ENCODE measurements at places on chromosomes 2 and 18.

DNA sequence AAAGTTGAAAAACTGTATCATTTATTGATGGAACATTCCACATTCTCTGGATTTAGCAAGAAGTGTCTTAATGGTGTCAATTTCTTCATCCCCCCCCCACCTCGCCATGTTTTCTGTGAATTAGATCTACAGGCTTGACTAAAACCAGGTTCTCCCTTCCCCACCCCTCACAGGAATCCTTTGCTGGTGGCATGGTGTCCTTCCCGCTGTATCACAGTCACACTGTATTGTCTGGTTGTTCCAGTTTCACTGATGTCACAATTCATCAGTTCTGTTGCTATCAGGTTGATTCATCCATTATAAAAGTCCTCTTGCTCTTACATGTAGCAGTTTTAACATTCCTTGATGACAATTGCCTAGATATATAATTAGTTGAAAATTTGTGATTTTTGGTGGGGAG lies 6.1 kb upstream of the SNORC start:
- no peak for DNase-seq

DNA sequence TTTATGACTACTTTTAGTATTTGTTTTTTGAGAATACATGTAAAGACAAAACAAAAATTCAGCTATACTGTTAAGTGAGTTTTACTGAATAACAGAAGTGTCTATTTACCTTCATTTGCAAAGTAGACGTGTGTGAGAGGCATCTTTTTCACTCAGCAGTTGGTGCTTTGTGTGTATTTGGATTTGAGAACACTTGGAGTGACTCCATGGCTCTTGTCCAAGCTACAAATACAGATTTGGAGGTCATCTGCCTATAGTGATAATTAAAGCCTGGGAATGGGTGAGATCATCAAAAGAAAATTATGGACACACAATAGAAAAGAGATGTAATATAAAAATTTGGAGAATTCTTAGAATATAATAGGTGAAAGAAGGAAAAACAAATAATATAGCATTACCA lies 6.2 kb downstream of the NAB1 start:
- DNase-seq: no peak

GRCh38 chr2:166092889-166093288 lies 34.9 kb downstream of the SCN1A start:
- DNase-seq: no peak

GRCh38 chr2:190912726-190913125 lies 32.1 kb downstream of the GLS start:
- no peak for DNase-seq

- DNase-seq: no peak
These were observed 1531.9 kb upstream of the ACVR2A start for GRCh38 chr2:146312899-146313298.

DNA sequence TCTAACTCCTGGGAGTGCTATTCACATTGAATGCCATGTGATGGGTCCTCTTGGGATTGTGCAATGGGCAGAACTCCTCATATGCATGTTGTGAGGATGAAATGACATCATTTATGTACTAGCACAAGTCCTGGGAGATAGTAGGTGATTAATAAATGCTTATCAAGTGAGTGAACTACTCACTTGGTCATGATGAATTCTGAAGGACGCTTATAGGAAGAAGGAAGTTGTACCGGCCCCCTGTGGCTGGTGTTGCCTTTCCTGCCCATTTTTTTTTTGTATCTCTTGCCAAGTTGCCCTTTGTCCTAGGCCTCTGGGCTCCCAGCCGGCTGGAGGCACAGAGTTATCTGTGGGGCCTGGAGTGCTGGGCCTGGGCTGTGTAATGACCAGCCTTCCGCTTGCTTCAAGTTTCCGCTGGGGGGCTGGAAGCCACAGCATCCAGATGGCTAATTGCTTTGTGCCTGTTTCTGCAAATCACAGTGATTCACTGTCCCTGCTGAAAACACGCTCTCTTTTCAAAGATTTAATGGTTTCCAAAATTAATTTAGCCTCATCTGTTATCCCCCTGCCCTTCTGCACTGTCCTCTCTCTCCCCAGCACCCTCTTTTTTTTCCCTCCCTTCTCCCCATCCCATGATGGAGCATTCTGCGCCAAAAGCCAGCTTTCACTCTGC lies 33.7 kb upstream of the MRPL33 start:
- DNase-seq: no peak

- no peak for DNase-seq
These were observed 123.0 kb upstream of the SETBP1 start for GRCh38 chr18:44557616-44558151.

DNA sequence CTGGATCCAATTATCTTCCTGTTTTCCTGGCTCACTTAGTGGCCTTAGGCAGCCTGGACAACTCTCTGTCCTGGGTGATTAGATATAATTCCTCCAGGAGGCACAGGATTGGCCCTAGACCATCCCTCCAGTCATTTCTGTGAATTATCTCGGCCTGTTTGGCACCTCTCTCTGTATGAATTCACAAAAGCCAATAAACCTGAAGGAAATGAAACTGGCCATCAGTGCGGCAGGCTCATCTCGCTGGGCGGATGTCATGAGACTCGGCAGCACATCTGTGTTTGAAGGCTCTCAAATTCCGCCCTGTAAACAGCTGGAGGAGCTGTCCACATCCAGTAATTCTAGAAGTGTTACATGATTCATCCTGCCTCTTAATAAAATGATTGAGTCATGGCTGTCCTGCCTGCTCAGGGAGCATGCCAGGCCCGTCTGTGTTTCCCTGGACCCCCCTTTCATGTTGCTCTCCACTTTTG lies 38.6 kb downstream of the ACOXL start:
- DNase-seq: no peak

DNA sequence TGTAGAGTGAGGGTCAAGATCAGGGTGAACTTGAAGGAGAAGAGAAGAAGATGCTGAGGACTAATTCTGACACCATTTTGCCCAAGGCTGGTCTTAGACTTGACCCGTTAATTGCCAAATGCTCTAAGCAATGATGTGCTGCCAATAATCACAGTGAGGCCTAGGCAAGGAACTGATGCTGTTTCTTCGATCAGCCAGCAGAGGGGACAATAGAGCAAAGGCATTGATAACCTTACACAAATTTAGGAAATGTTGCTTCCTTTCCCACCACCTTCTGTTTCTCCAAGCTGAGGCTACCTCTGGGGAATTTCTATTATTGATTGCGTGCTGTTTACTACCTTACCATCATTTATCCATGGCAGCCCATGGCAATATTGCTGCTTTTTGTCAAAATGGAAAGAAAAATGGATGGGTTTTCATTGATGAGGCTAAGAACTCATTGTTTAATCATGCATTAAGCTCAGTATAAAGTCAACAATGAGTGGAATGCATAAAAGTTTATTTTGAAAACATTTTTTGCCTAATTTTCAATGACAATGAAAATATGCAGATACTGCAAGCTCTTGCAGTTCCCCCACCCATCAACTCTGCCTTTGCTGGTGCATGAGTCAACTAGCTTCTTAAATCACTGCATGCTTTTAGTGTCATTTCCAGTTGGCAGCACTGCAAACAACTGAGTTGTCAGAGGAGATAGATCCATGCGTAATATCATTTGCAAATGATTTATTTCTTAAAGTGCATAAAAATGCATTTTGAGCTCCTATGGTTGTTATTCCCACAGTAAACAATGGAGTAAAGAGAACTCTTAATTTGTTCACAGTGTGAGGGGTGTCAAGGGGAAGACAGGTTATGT lies 116.4 kb upstream of the NYAP2 start:
- no peak for DNase-seq

GRCh38 chr2:205714058-205714776 lies 31.9 kb downstream of the NRP2 start:
- no peak for DNase-seq

GRCh38 chr2:233147829-233148167 lies 87.7 kb downstream of the INPP5D start:
- DNase-seq: no peak

GRCh38 chr2:75099521-75099922 lies 99.8 kb downstream of the TACR1 start:
- no peak for DNase-seq

DNA sequence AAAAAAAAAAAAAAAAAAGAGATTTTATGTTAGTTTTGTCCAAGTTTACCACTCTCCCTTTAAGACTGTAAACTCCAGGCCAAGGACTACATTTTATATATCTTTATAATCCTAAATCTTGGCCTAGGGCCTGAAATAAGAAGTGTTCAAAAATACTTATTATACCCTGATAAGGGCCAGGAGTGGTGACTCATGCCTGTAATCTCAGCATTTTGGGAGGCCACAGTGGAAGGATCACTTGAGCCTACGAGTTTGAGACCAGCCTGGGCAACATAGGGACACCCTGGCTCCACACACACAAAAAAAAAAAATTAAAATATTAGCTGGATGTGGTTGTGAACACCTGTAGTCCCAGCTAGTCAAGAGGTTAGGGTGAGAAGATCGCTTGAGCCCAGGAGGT lies 12.7 kb downstream of the TRIP12 start:
- DNase-seq: no peak

DNA sequence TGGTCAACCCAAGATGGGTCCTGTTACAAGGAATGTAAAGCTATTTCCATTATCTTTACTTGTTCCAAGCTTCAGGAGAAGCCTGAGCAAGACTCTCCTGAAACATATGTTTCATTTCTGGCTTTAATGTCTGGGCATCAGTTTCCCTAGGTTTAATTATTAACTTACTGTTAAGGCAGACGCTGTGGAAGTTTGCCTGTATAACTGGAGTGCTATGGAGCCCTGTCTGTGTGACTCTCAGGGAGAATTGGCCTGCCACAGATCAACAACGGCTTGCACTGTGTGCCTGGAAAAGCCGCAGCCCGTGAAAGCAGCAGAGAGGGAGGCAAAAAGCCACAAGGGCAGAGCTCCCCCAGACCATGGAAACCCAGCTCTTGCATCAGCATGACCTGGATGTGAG lies 22.1 kb upstream of the LONRF2 start:
- no peak for DNase-seq

DNA sequence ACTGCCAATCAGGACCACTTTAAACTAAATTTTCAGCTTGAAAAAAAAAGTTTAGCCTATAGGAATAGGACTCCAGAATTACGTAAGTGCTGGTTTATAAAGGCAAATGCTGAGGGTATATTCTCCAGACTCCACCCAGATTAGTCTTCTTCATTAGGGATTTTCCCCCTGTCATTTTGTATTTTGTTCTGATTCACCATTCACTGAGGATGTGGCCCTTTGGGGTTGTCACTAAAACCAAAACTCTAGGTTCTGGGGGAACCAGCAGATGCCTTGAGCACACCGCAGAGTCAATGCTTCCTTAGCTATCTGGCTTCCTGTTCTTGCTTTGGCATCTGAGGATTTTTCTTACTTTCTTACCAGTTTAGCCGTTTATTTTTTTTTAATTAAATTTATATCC lies 10.5 kb downstream of the SCYGR4 start:
- no peak for DNase-seq

GRCh38 chr2:127386246-127386645 lies 1.5 kb downstream of the MAP3K2 start:
- DNase-seq: no peak

DNA sequence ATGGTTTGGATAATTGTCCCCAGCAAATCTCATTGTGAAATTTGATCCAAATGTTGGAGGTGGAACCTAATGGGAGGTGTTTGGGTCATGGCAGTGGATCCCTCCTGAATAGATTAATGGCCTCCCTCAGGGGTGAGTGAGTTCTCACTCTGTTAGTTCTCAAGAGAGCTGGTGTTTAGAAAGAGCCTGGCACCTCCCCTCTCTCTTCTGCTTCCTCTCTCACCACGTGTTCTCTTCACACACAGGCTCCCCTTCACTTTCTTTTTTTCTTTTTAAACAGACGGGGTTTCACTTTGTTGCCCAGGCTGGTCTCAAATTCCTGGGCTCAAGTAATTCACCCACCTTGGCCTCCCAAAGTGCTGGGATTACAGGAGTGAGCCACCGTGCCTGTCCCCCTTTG lies 111.6 kb upstream of the LTBP1 start:
- no peak for DNase-seq

DNA sequence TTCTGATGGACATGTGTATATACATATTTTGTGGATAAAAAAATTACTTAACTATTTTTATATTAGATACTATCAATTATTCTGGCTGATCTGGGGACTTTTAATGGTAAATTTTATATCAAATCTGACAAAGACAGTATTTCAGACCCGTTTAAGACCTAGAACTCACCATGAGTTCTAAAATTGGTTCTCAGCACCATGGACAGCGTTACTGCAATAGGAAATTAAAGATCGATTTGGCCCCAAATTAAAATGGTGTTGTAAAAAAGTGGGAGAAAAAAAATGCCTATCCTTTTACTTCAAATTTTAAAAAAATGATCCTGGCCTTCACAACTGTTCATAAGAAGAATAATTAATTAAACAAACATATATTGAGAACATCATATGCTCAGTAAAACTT lies 919 bp upstream of the SCN2A start:
- no peak for DNase-seq
